ENCODE measurements at places on chromosomes 1 and 21. TPM values are rescaled to one million over a fixed set of nuclear protein-coding genes. Genes with fewer than 3 reads are reported as not detected.

DNA sequence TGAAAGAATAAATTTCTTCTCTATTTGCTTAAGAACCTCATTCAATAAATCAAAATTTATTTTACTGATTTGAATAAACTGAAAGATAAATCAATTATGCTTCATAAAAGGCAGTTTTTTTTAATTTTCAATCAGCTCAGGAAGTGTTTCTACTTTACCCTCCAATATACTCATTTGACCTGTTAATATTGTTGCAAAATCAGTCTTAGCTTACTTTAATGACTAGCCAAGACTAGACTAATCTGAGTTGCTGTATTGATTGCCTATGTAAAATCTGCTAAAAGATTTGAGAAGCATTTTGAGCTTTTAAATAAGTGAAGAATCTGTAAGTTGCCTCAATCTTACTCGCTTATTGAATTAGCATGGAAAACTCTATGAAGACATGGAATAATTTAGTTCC lies 179.1 kb upstream of the LYPLAL1 start:
- no peak for DNase-seq

DNA sequence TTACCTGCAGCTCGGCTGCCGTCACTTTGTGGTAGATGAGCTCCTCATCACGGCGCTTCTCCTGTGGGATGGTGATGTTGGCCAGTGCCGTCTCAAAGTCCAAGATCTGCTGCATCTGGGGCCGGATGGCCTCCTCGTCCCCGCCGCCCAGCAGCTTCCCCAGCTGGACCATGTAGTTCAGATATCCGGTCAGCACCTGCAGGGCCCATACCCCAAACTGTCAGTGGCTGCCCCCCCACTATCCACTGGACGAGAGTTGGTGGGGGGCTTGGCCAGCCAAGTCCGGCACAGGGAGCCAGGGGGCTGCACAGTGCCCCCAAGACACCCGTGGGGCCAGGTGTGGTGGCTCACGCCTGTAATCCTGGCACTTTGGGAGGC lies 34.3 kb downstream of the ECE1 start:
- no peak for DNase-seq

- DNase-seq = no peak
Measured at GRCh38 chr1:171772312-171772711, 9.1 kb upstream of the METTL13 start.

NIBAN1 gene
- total RNA-seq = 23.0 TPM

MRPS21 gene
- 66.8 TPM for total RNA-seq

LAX1 gene
- total RNA-seq = 12.0 TPM

Measured in activated B cell treated with CpG ODN at 0.5 μM for 24 hours (primary cell).